ENCODE measurements at places on chromosomes 2 and 18. TPM values are rescaled to one million over a fixed set of nuclear protein-coding genes. Genes with fewer than 3 reads are reported as not detected.

TTC31 gene
- 19.4 TPM for polyA plus RNA-seq

GRCh38 chr2:239466061-239466754, 65.4 kb upstream of the HDAC4 start:
- DNase-seq, result no peak

- no peak for DNase-seq
Measured at GRCh38 chr18:74264303-74265020, 27.3 kb downstream of the CYB5A start.

DNA sequence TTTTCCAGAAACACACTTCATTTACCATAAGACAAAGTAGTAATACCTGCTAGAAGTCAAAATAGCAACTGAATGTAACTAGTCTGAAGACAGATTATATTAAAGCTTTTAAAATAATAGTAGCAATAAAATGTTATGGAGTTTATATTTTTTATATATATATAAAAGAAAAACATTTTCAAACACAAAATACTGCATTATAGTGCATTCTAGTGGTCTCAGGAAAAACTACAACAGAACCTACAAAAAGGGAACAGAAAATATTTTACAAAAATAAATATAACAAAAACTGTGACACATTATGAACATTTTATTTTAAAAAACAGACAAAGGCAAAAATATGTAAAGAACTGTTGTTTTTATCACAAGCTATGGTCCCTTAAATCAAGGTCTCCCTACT, 48.0 kb downstream of the STRN start:
- DNase-seq, result no peak

IL1RN gene
- not detected for polyA plus RNA-seq

SCYGR4 gene
- not detected for polyA plus RNA-seq

DNA sequence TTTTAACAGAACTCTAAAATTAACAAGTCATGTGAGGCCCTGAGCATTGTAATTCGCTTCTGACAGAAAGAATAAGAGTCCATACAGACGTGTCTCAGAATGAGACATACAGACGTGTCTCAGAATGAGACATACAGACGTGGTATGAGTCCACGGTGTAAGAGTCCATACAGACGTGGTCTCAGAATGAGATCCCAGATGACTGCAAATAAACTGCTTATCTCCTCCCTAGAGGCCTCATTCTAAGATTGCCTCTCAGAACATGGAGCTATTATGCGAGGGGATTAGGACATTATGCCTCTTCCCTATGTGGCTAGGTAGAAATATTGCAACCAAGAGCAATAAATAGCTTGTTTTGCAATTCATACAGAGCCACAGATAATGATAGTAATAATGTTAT, 63.9 kb downstream of the NEB start:
- DNase-seq, result no peak

DNA sequence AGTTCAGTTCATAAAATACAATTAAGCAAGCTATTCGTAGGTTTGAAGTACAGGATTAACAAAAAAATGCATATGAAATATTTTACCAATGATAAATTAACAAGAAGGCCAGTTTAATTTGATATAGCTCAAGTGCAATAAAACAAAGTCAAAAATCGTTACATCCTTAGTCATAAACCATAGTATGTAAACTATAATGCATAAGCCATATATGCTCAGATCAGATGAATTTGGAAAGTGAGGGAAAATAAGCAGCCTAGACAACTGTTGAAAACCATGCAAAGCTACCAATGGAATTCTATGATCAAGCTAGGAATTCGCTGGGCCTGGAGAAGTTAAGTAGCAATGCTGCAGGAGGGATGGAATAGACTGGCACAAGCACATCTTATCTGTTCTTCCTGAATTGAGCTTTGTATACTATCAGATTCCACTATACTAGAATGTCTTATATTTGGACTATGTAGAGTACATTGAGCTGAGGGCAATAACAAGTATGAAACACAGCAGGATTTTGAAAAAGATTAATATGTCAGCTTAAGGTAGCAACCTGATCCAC, 682.0 kb downstream of the IRS1 start:
- no peak for DNase-seq

AGXT gene
- polyA plus RNA-seq, result not detected

- peak; percentile 94 for DNase-seq
Measured at GRCh38 chr2:62577994-62578781, 72.2 kb upstream of the TMEM17 start.
